ENCODE measurements at places on chromosomes 4 and X. TPM values are rescaled to one million over a fixed set of nuclear protein-coding genes. Genes with fewer than 3 reads are reported as not detected.

DNA sequence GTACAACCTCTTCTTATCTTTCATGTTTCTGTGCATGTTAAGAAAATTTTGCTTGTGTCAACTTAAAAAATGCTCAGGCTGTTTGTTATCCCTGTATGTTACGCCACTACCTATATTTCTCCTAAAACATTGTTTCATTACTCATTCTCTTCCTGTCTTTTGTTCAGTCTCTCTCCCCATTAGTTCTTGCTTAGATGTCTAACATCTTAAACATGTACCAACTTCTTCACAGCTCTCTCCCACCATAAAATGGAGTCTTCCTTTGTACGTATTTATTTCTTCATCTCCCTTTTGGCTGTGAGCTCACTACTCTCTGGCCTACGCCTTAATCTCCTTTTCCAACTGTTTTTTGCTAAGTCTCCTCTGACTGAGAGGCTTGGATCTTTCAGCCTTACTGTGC is 36.4 kb downstream of the PCDH7 start:
- no peak for DNase-seq

DNA sequence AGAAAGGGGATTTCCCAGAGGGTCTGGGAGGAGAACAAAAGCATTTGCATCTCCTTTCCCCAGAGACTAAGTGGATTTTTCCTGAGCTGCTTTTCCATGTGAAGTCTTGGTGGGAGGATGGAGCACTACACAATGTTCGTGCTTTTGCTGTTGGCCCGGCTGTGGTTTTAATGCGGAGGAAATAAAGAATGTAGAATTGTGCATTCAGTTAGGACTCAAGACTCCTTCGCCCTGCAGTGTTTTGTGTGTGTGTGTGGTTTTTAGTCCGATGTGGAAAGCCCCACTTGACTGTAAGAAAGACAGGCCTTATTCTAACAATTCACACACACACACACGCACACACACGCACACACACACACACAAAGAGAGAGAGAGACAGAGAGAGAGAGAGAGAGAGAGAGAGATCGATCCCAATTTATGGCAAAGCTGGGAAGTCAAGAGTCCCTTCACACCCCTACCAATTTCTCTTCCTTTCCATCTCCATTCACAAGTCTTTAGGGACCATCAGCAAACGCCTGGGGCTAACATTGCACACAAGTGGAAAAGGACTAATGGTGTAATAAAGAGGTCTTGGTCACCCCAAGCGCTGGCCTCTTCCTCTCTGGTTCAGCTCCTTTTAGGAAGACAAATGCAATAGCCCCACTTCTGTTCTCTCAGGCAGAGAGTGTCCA is 44.2 kb downstream of the CLDN34 start:
- no peak for DNase-seq

MAGEE2 gene
- 0.06 TPM for polyA plus RNA-seq

COPS4 gene
- polyA plus RNA-seq = 64.5 TPM

- DNase-seq = peak; percentile 60
Observed at GRCh38 chr4:26204911-26205370, 115.9 kb upstream of the RBPJ start.

- DNase-seq = no peak
Observed at GRCh38 chr4:56652196-56652595, 28.9 kb downstream of the HOPX start.

DNA sequence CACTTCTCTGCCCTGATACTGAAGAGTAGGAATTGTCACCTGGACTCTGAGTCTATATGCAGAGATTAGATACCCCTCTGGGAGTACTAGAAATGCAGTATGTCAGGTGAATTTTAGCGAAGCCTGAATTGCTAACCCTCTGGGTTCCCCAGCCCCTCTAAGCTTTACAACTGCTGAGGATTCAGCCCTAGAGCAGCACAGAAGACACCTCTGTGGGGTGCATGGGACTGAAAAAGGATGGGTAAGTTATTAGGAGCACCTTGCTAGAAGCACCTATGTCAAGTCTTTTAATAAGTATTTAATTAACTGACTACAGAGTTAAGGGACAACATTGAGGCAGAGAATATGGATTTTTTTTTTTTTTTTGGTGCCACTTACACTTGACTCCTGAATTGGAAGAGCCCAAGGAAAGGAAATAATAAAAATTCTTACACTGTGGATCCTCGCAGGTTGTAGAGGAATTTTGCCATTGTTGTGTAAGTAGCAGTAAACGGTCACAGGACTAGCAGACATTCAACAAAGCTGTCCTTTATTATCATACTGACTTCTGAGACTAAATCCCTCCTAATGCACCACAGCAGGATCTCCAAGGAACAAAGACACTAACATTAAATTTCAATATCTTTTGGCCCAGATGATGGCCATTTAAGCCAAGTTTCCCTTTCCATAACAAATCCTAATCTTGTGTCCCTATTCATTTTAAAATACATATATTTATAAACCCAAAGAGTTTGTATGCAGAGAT is 253.2 kb downstream of the ANKRD50 start:
- DNase-seq = no peak

DNA sequence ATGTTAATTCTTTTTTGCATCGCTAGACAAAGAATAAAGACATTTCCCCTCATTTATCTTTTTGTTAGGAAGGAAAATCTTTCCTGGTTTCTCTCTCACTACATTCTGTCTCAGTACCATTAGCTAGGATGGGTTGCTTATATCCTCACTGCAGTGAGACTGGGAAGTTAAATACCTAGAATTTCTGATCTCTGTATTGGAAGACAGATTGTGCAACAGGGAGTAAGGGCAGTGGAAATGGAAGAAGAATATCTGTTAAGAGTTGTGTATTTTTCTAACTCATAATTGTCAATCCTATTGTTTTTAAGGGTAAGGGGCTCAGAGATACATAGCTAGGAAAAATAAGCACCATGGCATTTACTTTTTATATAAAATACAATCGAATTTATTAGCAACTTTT is 19.6 kb downstream of the PTPN13 start:
- DNase-seq = no peak

- no peak for DNase-seq
Observed at GRCh38 chr4:11604821-11605220, 176.1 kb upstream of the HS3ST1 start.

DNA sequence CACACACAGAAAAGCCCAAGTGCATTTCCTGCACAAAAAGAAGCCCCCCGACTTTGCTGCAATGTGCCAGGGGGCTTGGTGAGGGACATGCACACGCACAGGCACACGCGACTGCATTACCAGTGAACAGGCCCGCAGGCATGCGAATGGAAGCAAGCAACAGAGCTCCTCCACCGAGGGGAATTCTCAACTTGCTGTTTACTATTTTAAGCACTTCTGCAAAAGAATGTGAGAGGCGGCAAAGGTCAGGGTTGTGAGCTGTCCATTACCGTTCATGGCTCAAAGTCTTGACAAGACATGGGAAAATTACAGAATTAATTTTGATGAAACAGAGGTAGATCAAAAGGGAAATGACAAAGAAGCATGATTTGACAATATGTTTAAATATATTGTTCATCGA is 342.5 kb upstream of the NOCT start:
- DNase-seq = no peak

DNA sequence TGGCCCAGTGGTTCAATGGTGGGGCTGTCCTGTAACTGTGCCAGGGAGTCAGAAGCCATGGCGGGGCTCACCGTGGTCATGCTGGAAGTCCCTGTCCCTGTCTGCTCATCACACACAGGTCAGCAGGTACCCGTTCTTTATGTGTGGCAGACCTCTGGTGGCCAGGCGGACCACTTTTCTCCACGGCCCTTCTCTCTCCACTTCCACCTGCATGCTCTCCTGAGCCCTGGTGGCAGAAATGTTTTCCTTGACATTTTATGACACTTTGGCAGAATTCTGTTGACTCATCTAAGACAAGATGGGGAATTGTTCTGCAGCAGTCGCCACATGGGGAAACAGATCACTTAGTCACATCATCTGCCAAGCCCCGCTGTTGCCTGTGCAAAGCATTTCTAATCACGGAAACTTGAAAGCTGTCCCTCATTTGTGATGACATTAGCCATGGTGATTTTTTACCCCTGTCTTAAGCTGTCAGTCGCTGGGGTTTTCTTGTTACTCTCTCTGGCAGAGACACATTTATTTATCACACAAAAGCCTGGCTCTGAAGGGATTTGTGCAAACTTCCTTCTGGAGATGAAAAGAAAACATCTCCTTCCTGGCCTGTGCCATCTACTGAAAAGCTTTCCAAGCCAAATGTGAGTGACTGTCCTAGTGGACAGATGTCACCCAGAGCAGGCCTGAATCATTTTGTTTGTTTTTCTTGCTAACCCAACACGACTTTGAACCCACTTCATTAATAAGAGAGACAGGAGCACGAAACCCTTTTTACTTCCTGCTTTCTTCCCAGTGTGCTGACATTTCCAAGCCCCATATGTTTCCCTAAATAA is 38.8 kb upstream of the STIM2 start:
- DNase-seq = no peak

DNA sequence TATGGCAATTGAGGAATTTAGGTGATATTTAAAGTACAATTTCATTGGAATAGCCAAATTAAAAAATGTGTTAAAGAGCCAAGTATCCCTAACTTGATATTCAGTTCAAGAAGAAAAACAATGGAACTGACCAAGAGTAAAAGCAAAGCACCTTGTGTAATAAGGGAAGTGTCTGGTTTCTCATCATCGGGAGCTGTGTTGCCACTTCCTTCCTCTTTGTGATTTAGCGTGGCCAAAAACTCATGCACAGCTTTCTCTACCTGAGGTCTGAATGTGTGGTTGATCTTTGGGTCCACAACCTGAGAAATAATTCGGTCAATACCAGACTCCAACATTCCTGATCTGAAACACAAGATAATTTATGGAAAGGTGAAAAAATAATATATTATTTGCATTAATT is 12.4 kb downstream of the BOD1L1 start:
- no peak for DNase-seq

GRCh38 chr4:31417040-31417439 is 696.9 kb downstream of the PCDH7 start:
- no peak for DNase-seq

DNA sequence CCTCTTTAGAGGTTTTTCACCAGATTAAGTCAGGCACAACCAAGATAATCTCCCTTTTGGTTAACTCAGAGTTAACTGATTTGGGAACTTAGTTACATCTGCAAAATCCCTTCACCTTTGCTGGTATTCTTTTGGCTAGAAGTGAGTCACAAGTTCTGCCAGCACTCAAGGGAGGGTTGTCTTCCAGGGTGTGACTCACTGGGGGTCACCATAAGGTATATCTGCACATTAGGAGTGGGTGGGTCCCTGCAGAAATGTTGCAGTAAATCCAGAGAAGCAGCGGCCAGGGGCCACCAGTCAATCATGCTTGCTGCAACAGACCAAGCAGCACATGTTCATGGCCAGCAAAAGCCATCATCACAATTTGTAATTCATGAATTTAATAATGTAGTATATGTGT is 59.8 kb upstream of the MAML3 start:
- DNase-seq = no peak

DNA sequence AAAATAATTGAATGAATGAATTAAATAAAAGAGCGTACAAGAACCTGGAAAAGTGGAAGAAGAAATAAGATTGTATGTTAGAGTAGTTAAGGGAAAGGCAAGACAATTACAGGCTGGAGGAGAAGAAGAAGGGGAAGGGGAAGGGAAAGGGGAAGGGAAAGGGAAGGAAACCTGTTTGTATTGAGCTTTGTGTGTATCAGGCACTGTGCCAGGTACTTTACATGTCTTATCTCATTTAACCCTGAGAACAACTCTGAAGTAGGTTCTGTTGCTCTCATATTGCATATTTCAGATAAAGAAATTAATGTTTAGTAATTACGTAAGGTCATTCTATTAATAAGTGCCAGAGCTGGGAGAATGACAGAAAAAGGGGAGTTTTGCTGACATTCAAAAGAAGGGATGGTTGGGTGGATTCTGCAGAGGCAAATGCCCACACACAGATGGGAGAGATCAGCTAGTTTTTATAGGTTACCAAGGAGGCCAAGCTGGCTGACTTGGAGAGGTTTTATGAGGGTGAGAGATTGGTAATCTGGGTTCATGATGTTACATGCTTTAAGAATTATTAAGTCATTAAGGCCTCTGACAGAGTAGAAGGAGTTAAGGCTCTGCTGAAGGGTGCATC is 92.3 kb upstream of the LCORL start:
- no peak for DNase-seq

Data from heart left ventricle (tissue), 16 donors.